ENCODE measurements at places on chromosomes 1 and 21. TPM values are rescaled to one million over a fixed set of nuclear protein-coding genes. Genes with fewer than 3 reads are reported as not detected.

Gene GJA5
- total RNA-seq = 255 TPM

Gene OXCT2
- total RNA-seq = 0.59 TPM

Gene ARHGEF19
- total RNA-seq = 3.5 TPM

Gene LRRC47
- 31.2 TPM for total RNA-seq

Gene C1orf115
- total RNA-seq = 0.83 TPM

Gene CD53
- not detected for total RNA-seq

Gene DMBX1
- not detected for total RNA-seq

Gene RRP1
- 40.8 TPM for total RNA-seq

Gene C1orf226
- total RNA-seq = 2.2 TPM

Gene PDPN
- total RNA-seq = 33.7 TPM

Gene MPL
- 0.17 TPM for total RNA-seq

Gene DIRAS3
- total RNA-seq = 0.33 TPM

Gene OMA1
- 14.8 TPM for total RNA-seq

Data from mammary epithelial cell (primary cell).